ENCODE measurements at places on chromosomes 13 and 19. TPM values are rescaled to one million over a fixed set of nuclear protein-coding genes. Genes with fewer than 3 reads are reported as not detected.
A peak's percentile ranks its signal among the peaks of the same experiment; 100 is the strongest.

DNA sequence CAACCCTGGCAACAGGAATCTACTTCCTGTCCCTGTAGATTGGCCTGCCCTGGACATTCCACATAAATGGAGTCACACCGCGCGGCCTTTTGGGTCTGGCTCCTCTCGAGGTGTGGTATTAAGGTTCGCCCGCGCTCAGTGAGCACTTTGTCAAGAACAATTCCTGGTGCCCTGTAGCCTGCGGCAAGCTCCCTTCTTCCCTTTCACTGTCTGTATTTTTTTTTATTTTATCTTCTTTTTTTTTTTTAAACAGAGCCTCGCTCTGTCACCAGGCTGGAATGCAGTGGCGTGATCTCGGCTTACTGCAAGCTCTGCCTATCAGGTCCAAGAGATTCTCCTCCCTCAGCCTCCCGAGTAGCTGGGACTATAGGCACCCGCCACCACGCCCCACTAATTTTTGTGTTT lies 28.3 kb downstream of the PEX11G start:
- no peaks in the 10 kb centered on the region for H3K4me1 ChIP-seq
- no peak overlapping the region for H3K27ac ChIP-seq
- H3K36me3 ChIP-seq: peaks cover 25% of the 10 kb centered on the region
- no peaks in the 10 kb centered on the region for H3K27me3 ChIP-seq

DNA sequence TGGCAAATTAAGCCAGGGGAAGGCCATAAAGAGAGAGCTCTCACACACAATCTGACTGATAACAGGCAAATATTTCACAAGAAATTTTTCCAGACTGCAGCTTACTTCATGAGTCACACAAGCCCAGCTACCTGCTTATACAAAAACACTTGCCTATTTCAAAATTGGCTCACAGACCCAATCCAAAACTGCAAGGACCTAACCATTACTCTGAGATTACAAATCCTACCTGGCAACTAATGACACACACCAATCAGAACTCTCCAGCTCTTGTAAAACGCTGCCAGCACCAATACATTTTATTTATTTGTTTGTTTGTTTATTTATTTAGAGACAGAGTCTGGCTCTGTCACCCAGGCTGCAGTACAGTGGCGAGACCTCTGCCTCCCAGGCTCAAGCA lies 18.1 kb upstream of the ZFP82 start:
- H3K27me3 ChIP-seq: no peaks in the 10 kb centered on the region
- no peak for DNase-seq
- H3K4me1 ChIP-seq: no peaks in the 10 kb centered on the region
- H3K27ac ChIP-seq: no peak overlapping the region
- no peaks in the 10 kb centered on the region for H3K36me3 ChIP-seq

ZNF816 gene
- total RNA-seq: 15.5 TPM

GRCh38 chr13:113938246-113938645 lies 35.6 kb downstream of the C13orf46 start:
- H3K27me3 ChIP-seq: peaks cover 91% of the 10 kb centered on the region
- H3K27ac ChIP-seq: no peak overlapping the region
- H3K4me3 ChIP-seq: no peak overlapping the region
- H3K36me3 ChIP-seq: no peaks in the 10 kb centered on the region

DNA sequence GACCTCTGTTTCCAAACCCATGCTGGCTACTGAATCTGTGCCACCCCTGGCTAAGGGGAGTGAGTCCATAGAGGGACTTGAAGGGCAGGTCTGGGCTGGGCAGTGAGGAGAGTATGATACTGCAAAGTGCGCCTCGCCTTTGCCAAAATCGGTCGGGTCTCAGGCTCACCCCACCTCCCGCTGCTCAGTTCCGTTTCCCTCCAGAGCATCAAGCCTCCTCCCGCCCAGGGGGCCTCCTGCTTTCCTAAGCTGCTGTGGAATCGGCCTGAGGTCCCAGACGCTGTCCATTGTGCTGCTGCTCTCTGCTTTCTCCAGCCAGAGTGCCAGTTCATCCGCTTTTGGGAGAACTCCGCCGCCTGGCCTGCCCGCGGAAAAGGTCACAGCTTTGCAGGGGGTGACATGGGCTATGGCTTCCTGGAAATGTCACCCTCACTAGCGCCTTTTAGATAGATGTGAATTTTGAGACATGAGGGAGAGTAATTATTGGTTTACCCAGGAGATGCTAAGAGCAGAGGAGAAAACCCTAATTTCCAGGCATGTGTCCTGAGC lies 1418.4 kb downstream of the UQCRFS1 start:
- H3K27me3 ChIP-seq: no peaks in the 10 kb centered on the region
- H3K36me3 ChIP-seq: peaks cover 22% of the 10 kb centered on the region
- peaks cover 8% of the 10 kb centered on the region for H3K4me1 ChIP-seq
- peak overlapping the region; percentile 87 for H3K27ac ChIP-seq

DNA sequence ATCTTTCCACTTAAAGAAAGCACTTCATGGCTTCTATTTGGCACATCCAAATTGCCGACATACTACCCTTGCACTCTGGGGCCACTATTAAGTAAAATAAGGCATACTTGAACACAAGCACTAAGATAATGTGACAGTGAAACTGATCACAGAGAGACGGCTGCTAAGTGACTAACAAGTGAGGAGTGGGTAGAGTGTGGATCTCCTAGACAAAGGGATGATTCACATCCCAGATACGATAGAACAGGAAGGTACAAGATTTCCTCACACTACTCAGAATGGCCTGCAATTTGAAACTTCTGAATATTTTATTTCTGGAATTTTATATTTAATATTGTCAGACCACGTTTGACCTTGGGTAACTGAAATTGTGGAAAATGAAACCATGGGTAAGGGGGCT lies 1721.8 kb upstream of the SPRY2 start:
- DNase-seq: no peak
- no peak overlapping the region for H3K27ac ChIP-seq
- no peaks in the 10 kb centered on the region for H3K27me3 ChIP-seq

ICAM5 gene
- 89.5 TPM for total RNA-seq

- H3K27me3 ChIP-seq: peaks cover 9% of the 10 kb centered on the region
- DNase-seq: no peak
- H3K4me3 ChIP-seq: no peak overlapping the region
- no peaks in the 10 kb centered on the region for H3K4me1 ChIP-seq
- H3K36me3 ChIP-seq: no peaks in the 10 kb centered on the region
Observed at GRCh38 chr19:48085076-48085475, 25.5 kb downstream of the PLA2G4C start.

LILRA6 gene
- total RNA-seq: not detected

GRCh38 chr19:16014923-16015804 lies 61.1 kb upstream of the TPM4 start:
- H3K36me3 ChIP-seq: no peaks in the 10 kb centered on the region
- peaks cover 9% of the 10 kb centered on the region for H3K4me1 ChIP-seq
- DNase-seq: no peak
- H3K4me3 ChIP-seq: no peak overlapping the region

DNA sequence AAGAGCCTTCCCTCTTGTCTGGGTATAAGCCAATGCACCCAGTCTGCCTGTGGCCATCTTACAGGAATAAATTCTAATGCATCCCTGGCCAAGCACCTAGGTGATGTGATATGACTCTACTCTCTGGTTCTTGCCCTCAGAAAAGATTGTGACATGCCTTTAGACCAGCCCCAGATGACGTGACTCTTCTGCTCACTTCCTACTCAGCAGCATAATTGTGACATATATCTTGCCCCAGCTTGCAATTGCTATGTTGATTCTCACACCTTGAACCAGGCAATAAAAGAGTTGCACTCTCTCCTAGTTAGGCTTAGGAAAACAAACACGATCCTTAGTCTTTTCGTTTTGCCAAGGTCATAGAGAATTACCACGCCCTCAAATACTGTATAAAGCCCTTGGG lies 13.3 kb upstream of the ZNF726 start:
- no peak for DNase-seq
- no peak overlapping the region for H3K4me3 ChIP-seq
- no peaks in the 10 kb centered on the region for H3K36me3 ChIP-seq
- H3K4me1 ChIP-seq: no peaks in the 10 kb centered on the region
- H3K27me3 ChIP-seq: no peaks in the 10 kb centered on the region

DNA sequence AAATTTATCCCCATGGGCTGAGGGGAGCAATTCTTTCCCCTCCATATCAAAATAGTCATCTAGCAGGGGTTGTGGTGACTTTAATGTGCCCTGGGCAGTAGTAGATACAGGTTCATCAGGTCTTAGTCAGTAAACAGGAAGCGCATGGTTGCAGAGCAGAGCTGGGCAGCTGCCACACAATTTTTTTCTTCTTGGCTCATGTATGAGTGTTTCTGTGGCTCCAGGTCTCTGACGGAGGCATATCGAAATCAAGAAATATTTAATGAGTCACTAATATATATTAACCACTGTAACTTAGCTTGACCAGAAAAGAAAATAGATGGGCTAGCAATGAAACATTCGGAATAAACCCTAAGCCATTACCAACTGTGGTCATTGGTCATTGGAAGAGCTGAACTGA lies 68.4 kb upstream of the UBL3 start:
- no peaks in the 10 kb centered on the region for H3K27me3 ChIP-seq
- no peak overlapping the region for H3K4me3 ChIP-seq
- H3K27ac ChIP-seq: no peak overlapping the region
- no peak for DNase-seq
- H3K36me3 ChIP-seq: no peaks in the 10 kb centered on the region
- no peaks in the 10 kb centered on the region for H3K4me1 ChIP-seq

- H3K27me3 ChIP-seq: no peaks in the 10 kb centered on the region
- no peak for DNase-seq
- peaks cover 19% of the 10 kb centered on the region for H3K36me3 ChIP-seq
- no peak overlapping the region for H3K4me3 ChIP-seq
- H3K27ac ChIP-seq: no peak overlapping the region
Observed at GRCh38 chr19:13782537-13782936, 8.3 kb downstream of the C19orf53 start.

PSG1 gene
- not detected for total RNA-seq

CEACAM8 gene
- not detected for total RNA-seq

GRCh38 chr19:2089727-2090053 lies 6.4 kb downstream of the MOB3A start:
- peaks cover 41% of the 10 kb centered on the region for H3K4me1 ChIP-seq
- peak overlapping the region; percentile 34 for H3K27ac ChIP-seq
- no peaks in the 10 kb centered on the region for H3K27me3 ChIP-seq
- H3K36me3 ChIP-seq: peaks cover 12% of the 10 kb centered on the region
- no peak for DNase-seq

GRCh38 chr19:35935911-35936737 lies at the start of gene LRFN3:
Gene LRFN3 (plus strand): TSS chr19:35936374. CDS start chr19:35939426, 3,052 bp downstream.
- peaks cover 29% of the 10 kb centered on the region for H3K4me1 ChIP-seq
- no peak within 1 kb of the TSS for H3K4me3 ChIP-seq
- peak; percentile 62 for DNase-seq
- H3K36me3 ChIP-seq: no peaks in the 10 kb centered on the region

- H3K36me3 ChIP-seq: no peaks in the 10 kb centered on the region
- no peak overlapping the region for H3K4me3 ChIP-seq
- H3K4me1 ChIP-seq: no peaks in the 10 kb centered on the region
- peaks cover 81% of the 10 kb centered on the region for H3K27me3 ChIP-seq
- no peak for DNase-seq
Observed at GRCh38 chr13:30154931-30155330, 152.4 kb downstream of the KATNAL1 start.

- peaks cover 37% of the 10 kb centered on the region for H3K4me1 ChIP-seq
- H3K4me3 ChIP-seq: no peak overlapping the region
- no peak overlapping the region for H3K27ac ChIP-seq
- peaks cover 84% of the 10 kb centered on the region for H3K27me3 ChIP-seq
- DNase-seq: no peak
Observed at GRCh38 chr19:46494146-46494940, 1.3 kb downstream of the PNMA8B start.

DNA sequence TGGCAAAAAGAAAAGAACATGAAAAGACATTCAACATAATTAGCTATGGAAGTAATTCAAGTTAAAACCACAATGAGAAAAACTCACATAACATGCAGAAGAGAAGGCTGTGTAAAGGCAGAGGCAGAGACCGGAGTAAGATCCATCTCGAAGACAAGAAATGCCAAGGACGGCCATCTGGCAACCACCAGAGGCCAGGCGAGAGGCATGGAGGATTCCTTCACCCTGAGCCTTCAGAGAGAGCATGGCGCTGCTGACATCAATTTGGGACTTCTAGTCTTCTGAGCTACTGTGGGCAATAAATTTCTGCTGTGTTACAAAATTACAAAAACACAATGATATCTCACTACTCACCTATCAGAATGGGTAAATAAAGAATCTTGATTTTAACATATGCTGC lies 381.0 kb downstream of the TSHZ3 start:
- H3K4me1 ChIP-seq: no peaks in the 10 kb centered on the region
- H3K4me3 ChIP-seq: no peak overlapping the region
- H3K27ac ChIP-seq: no peak overlapping the region
- H3K36me3 ChIP-seq: no peaks in the 10 kb centered on the region
- peak; percentile 2 for DNase-seq

- DNase-seq: no peak
- H3K4me1 ChIP-seq: no peaks in the 10 kb centered on the region
- no peak overlapping the region for H3K4me3 ChIP-seq
Observed at GRCh38 chr13:25616674-25617073, 244.9 kb downstream of the ATP8A2 start.

DNA sequence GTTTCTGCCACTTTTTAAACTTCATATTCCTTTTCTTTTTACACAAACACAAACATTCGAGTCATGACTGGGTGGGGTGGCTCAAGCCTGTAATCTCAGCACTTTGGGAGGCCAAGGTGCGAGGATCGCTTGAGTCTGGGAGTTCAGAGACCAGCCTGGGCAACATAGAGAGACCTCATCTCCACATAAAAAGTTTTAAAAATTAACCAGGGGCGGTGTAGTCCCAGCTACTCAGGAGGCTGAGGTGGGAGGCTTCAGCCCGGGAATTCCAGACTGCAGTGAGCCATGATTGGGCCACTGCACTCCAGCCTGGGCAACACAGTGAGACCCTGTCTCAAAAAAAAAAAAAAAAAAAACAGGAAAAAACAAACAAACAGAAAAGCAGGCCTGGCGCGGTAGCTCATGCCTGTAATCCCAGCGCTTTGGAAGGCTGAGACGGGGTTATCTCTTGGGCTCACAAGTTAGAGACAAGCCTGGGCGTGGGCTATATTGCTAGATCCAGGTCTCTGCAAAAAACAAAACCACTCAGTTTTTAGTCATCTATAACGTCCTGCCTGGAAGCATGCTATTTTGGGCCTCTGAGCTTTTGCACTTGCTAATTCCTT lies 583 bp upstream of the BAX start:
- DNase-seq: no peak
- peak overlapping the region; percentile 77 for H3K27ac ChIP-seq
- no peaks in the 10 kb centered on the region for H3K27me3 ChIP-seq
- peaks cover 16% of the 10 kb centered on the region for H3K36me3 ChIP-seq
- H3K4me1 ChIP-seq: peaks cover 31% of the 10 kb centered on the region

GRCh38 chr13:106329941-106330340 lies 205.5 kb downstream of the EFNB2 start:
- no peaks in the 10 kb centered on the region for H3K27me3 ChIP-seq
- H3K36me3 ChIP-seq: no peaks in the 10 kb centered on the region
- DNase-seq: no peak
- H3K4me3 ChIP-seq: no peak overlapping the region

All from K562 (cell line).